Hepatocyte (in vitro differentiated cells): ENCODE measurements at places on chromosomes 4 and X. TPM values are rescaled to one million over a fixed set of nuclear protein-coding genes. Genes with fewer than 3 reads are reported as not detected.

Gene PAGE2B
- 0.45 TPM in 1 of 2 replicates, not detected in the other for polyA plus RNA-seq

Gene NLGN3
- 0.79 and 1.6 TPM in 2 replicates for polyA plus RNA-seq

Gene STOX2
- polyA plus RNA-seq, result 6.3 and 9.2 TPM in 2 replicates

Gene ADH7
- not detected in 2 replicates for polyA plus RNA-seq

Gene CFI
- 108 and 112 TPM in 2 replicates for polyA plus RNA-seq

Gene MYOZ2
- 0.13 TPM in 1 of 2 replicates, not detected in the other for polyA plus RNA-seq

Gene CT47B1
- polyA plus RNA-seq, result not detected in 2 replicates

Gene NKX6-1
- not detected in 2 replicates for polyA plus RNA-seq

Gene CETN2
- polyA plus RNA-seq, result 45.5 and 46.0 TPM in 2 replicates

Gene GCNA
- 0.42 and 0.47 TPM in 2 replicates for polyA plus RNA-seq

Gene RAB33A
- 7.7 and 11.2 TPM in 2 replicates for polyA plus RNA-seq

Gene F11
- polyA plus RNA-seq, result 7.1 and 8.1 TPM in 2 replicates

Gene C4orf51
- not detected in 2 replicates for polyA plus RNA-seq

Gene CASK
- polyA plus RNA-seq, result 80.6 and 82.9 TPM in 2 replicates

Gene HEPH
- 53.0 and 64.6 TPM in 2 replicates for polyA plus RNA-seq

Gene PNMA5
- not detected in 2 replicates for polyA plus RNA-seq

Gene ZNF674
- polyA plus RNA-seq, result 2.2 and 2.5 TPM in 2 replicates

Gene PLAC1
- 0.93 and 2.7 TPM in 2 replicates for polyA plus RNA-seq

Gene FAM9B
- not detected in 2 replicates for polyA plus RNA-seq

Gene DDX53
- polyA plus RNA-seq, result not detected in 2 replicates

Gene ARHGAP24
- 19.5 and 22.9 TPM in 2 replicates for polyA plus RNA-seq

Gene MAP3K15
- 0.21 and 0.48 TPM in 2 replicates for polyA plus RNA-seq

Gene CXorf49
- polyA plus RNA-seq, result 10.1 and 12.1 TPM in 2 replicates

Gene TENM3
- polyA plus RNA-seq, result 13.7 and 16.1 TPM in 2 replicates

Gene GRIPAP1
- polyA plus RNA-seq, result 30.6 and 31.4 TPM in 2 replicates

Gene TMEM156
- not detected in 2 replicates for polyA plus RNA-seq

Gene CT47A1
- not detected in 2 replicates for polyA plus RNA-seq

Gene OTC
- 10.1 and 16.2 TPM in 2 replicates for polyA plus RNA-seq

Gene TNMD
- polyA plus RNA-seq, result 1.1 TPM in 1 of 2 replicates, not detected in the other

Gene TEX13D
- not detected in 2 replicates for polyA plus RNA-seq

Gene TSPAN6
- polyA plus RNA-seq, result 98.3 and 131 TPM in 2 replicates

Gene AVPR2
- polyA plus RNA-seq, result not detected in 2 replicates

Gene ELOVL6
- polyA plus RNA-seq, result 12.8 and 14.4 TPM in 2 replicates

Gene CENPI
- polyA plus RNA-seq, result 0.42 and 0.78 TPM in 2 replicates

Gene XAGE1A
- polyA plus RNA-seq, result not detected in 2 replicates

Gene AWAT2
- polyA plus RNA-seq, result not detected in 2 replicates

Gene LONRF3
- polyA plus RNA-seq, result 2.6 TPM in 2 replicates

Gene PABPC4L
- polyA plus RNA-seq, result 1.1 and 1.3 TPM in 2 replicates

Gene TMPRSS11D
- 0.23 TPM in 1 of 2 replicates, not detected in the other for polyA plus RNA-seq

Gene ASMT
- polyA plus RNA-seq, result not detected in 2 replicates
